ENCODE measurements at places on chromosomes 5 and 9. TPM values are rescaled to one million over a fixed set of nuclear protein-coding genes. Genes with fewer than 3 reads are reported as not detected.

Gene SMIM33
- not detected for total RNA-seq

Gene C9orf153
- 0.65 TPM for total RNA-seq

Gene MTRR
- total RNA-seq: 27.0 TPM

Gene KLF4
- 25.3 TPM for total RNA-seq

Gene IFNA13
- not detected for total RNA-seq

Gene PCDHA1
- 0.15 TPM for total RNA-seq

Gene LPAR1
- total RNA-seq: 17.9 TPM

Measured in A549 treated with GW870086 at 1 μM for 4 hours (cell line).